ENCODE measurements at places on chromosomes 16 and 17.

DNA sequence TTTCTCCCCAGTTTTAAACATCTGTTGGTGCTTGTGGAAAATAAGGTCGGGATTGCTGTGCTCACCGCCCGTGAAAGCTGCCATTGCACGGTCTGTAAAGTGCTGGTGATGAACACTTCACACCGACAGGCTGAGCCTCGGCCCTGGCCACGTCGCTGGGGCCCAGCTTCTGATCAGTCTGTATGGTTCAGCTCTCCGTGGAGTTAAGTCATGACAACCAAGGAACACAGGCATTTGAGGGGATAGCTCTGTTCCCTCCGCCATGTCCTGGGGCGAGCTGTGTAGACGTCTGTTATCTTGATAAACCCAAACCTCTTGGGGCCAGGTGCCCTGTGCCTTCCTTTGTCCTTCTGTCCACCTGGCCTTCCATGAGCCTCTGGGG lies 110.6 kb downstream of the METRNL start:
- DNase-seq = no peak

- no peak for DNase-seq
These were observed 77.2 kb upstream of the MON1B start for GRCh38 chr16:77113835-77114234.

GRCh38 chr17:59420901-59421300 lies 89.4 kb downstream of the YPEL2 start:
- no peak for DNase-seq

DNA sequence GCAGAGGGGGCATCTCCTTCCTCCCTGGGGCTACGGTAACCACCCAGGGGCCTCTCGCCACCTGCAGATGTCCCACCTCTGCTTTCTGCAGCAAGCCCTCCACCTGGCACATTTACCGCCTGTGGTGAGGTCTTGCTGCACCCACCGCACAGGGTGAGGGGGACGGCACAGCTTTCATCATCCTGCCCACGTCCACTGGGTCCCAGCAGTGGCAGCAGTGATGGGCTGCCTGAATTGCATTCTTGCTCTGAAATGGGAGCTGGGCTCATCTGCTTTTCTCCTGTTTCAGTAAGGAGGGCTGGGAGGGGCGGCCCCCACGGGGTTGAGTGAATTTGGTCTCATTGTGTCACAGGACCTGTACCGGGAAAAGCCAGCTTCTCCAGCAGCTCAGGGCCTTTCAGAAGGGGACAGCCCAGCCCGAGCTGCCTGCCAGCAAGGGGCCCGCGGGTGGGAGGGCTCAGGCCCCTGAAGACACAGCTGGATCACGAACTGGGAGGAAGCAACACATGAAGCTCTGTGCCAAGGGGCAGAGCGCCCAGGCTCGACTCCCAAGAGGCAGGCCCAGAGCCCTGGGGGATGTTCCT lies 12.7 kb downstream of the DNAAF8 start:
- no peak for DNase-seq

DNA sequence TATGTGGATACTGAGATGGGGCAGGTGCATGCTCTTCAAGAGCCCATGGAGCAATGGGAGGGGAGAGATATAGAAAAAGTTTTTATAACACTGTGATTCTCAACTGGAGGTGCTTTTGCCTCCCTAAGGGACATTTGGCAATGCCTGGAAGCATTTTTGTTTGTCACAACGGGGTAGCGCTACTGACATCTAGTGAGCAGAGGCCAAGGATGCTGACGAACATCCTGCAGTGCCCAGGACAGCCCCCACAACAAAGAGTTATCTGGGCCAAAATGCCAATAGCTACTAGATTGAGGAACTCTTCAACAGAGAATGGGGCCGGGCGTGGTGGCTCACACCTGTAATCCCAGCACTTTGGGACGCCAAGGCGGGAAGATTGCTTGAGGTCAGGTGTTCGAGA lies 67.2 kb upstream of the CLEC3A start:
- DNase-seq = no peak

DNA sequence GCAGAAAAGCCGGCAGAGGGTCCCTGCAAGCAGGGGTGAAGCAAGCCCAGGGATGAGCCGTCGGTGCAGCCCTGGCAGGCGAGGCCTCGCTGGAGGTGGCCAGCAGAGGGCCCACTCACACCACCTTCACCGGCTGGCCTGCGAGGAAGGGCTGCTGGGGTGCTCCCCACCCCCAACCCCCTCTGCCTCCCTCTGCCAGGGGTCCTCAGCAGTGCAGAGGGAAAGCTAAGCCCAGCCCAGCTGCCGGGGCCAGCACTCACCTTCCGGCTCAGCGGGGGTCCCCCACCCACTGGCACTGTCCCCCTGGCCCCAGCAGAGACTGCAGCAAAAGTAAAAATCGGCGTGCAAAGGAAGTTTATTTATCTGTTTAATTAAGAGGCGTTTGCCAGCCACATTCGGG lies 113.4 kb downstream of the ENGASE start:
- no peak for DNase-seq

- no peak for DNase-seq
These were observed 14.9 kb downstream of the DHX38 start for GRCh38 chr16:72108353-72109102.

DNA sequence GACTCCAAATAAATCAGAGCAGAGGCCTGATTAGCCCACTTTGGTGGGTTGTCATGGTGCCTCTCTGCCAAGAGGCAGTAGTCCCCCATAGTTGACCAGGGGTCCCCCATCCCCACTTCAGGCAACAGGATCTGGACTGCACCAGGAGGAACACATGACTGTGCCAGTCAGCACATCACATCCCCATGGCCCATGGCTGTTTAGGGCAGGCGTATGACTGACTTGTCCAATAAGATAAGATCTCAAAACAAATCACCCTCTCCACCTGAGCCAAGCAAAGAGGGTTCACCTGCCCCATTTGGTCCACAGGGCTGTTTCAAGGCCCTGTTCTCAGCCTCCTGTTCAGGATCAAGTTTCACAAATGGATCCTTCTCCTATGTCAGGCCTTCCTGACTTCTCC lies 93.3 kb downstream of the C16orf78 start:
- peak; percentile 12 for DNase-seq

DNA sequence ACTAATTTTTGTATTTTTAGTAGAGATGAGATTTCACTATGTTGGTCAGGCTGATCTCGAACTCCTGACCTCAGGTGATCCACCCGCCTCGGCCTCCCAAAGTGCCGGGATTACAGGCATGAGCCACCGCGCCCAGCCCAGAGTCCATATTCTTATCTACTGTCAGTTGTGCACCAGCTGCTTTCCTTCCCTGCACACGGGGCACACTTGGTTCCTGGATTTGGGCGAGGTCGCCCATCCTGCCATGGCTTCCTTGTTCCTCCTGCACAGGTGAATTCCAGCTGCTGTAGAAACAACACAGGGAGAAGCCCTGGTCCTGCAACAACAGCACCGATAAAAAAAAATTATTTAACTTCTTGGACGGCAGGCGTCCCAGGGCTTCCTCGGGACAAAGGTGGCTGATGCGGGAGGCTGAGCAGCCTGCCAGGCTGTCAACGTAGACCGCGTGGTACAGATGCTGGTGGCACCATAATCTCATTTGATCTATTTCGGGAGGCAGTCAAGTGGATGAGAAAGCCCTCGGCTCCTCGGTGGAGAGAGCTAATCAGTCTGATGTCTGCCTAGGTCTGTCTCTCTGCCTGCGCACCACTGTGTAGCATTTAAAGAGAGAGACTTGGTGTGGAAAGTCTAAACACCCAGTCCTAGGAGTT lies 19.1 kb downstream of the RGS9 start:
- no peak for DNase-seq

- DNase-seq = no peak
These were observed 197.3 kb downstream of the CEP112 start for GRCh38 chr17:65994679-65995078.

- no peak for DNase-seq
These were observed 636 bp upstream of the GSG1L start for GRCh38 chr16:28064150-28064549.

- no peak for DNase-seq
These were observed 190.4 kb downstream of the USP22 start for GRCh38 chr17:20852239-20852989.

- no peak for DNase-seq
These were observed 159.4 kb downstream of the SEC14L1 start for GRCh38 chr17:77300016-77300686.

- DNase-seq = no peak
These were observed 198.4 kb downstream of the ANKFN1 start for GRCh38 chr17:56351675-56352074.

- no peak for DNase-seq
These were observed 59.2 kb downstream of the TEX14 start for GRCh38 chr17:58632324-58633314.

DNA sequence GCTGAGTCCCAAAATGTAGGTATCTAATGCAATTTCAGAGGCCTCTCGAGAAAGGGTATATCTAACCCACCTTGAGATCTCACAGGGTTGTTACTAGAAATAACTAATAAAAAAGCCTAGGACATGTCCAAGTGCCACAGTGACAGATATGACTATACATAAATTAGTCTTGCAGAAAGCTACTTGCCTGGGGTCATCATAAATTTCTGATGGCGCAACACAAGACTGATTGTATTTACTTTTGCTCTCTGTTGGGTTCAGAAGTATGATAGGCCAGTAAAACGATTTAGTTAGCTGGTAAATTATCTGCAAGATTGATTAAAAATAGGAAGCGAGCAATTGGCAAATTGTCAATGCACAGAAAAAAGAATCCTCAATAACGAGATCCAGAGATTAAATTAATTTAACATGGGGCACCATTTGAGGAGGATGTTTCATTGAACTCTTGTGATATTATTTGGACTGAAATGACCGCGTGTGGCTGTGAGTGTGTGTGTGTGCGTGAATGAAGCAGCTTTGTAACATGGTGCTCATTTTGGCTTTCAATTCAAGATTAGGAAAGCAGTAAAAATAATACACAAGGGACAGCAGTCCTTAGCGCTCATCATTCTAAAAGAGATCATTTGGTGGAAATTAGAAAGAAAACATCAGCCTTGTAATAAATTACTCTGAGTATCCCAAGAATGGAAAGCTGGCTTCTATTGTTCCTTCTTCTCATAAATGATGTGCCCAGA lies 157.4 kb upstream of the ZFHX3 start:
- no peak for DNase-seq

DNA sequence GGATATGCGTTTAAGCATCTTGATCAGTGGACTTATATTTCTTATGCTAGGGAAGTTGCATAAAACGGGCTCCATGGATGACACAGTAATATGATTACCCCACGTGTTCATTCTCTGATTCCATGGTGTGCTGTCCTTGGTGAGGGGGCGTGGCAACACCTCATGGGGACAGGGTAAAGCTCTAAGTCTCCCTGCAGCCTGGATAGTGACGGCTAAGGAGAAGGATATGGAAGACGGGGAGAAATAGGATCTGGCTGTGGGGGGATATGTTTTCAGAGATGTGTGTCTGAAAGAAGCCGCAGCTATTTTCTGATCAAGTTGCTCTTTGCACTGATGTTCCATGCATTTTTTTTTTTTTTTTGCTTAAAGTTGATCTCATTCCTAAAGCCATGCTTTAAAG lies 84.3 kb downstream of the MARCHF10 start:
- no peak for DNase-seq

DNA sequence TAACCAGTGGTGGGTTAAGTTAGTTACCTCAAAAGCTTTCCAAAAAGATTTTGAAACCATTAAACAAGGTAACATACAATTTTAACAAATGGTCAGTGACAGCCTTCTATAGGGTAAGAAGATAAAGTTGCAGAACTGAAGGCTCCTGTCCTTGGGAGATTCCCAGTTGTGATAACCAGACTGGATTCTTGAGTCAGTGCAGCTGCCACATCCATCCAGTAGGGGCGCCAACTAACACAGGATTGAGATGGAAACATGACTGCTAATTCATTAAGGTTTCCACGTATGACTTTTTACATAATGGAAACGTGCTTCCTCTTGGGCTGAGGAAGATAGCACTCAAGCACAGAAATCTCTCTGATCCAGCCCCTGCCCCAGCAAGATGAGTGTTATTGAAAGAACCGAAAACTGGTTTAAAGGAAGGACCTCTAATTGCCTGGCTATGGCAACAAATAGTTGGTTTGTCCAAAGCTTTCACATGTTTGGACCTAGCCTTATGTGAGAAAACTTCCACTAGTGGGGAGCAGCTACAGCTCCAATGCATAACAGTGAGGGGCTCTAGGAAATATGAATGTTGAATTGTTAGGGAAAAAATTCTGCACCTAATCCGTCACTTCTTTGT lies 269.8 kb upstream of the MYOCD start:
- DNase-seq = no peak

GRCh38 chr17:2560658-2561057 lies 32.8 kb upstream of the PAFAH1B1 start:
- no peak for DNase-seq

- no peak for DNase-seq
These were observed 7.3 kb upstream of the SLC5A10 start for GRCh38 chr17:18944646-18945045.

DNA sequence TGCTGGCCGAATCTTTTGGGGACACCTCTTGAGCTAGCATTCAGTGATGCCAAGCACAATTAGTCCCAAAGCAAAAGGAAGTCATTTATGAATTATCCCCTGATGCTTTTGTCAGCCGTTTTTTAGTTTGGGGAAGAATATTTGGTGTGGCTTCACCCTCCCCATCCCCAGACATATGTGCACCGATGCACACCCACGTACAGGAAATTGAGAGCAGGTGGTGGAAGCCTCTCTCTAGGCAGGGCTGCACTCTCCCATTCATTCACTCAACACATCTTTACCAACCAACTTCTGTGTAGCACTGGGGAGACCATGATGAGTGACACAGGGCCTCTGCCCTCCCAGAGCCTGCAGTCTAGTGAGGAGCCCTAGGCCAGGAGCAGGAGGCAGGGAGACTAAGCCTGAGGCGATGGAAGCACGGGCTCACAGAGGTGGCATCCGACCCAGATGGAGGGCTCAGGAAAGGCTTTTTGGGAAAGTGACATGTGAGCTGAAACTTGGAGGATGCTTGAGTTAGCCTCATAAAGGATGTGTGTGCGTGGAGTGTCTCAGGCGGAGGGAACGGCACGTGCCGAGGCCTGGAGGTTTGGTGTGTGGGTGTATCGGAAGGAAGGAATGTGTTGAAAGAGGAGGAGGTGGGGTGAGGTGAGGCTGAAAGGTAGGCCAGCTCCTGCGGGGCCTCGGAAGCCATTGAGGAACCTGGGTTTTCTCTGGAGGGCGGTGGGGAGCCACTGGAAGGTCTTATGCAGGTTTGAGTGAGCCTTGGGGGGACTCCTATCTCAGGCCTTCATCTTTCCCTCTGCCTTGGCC lies 43.8 kb downstream of the PSME3IP1 start:
- no peak for DNase-seq

- no peak for DNase-seq
These were observed 27.1 kb upstream of the PHF12 start for GRCh38 chr17:28978356-28978964.

DNA sequence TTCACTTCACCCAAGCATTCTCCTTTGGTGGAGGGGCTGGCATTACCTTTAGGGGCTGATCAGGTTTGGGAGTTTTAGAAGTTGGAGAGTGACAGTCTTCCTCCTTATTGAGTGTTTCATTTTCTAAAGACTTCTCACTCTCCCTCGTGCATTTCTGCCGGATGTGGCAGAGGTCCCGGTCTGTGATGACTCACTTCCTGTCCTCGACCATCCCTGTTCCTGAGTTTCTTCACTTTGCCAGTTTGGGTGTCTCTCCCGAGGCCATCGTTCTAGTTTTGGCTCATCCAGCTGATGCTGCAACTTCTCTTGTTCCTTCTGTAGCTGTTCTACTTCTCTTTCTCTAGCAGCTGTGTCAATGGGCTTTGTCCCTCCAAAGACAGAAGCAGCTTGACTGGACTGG lies 104.3 kb downstream of the PHKB start:
- DNase-seq = no peak
